Osteoblast (primary cell): ENCODE measurements at places on chromosomes 5 and 9. TPM values are rescaled to one million over a fixed set of nuclear protein-coding genes. Genes with fewer than 3 reads are reported as not detected.

Gene FOXD4L5
- under 0.01 TPM in 1 of 2 replicates, not detected in the other for total RNA-seq

Gene FOXD4L6
- under 0.01 TPM in 1 of 2 replicates, not detected in the other for total RNA-seq

Gene PCDHGA8
- total RNA-seq = 3.5 and 3.6 TPM in 2 replicates

Gene SNCAIP
- 6.2 and 8.0 TPM in 2 replicates for total RNA-seq

Gene LIX1
- total RNA-seq = not detected in 2 replicates

Gene NIM1K
- 0.88 and 1.1 TPM in 2 replicates for total RNA-seq

Gene ENTPD8
- not detected in 2 replicates for total RNA-seq

DNA sequence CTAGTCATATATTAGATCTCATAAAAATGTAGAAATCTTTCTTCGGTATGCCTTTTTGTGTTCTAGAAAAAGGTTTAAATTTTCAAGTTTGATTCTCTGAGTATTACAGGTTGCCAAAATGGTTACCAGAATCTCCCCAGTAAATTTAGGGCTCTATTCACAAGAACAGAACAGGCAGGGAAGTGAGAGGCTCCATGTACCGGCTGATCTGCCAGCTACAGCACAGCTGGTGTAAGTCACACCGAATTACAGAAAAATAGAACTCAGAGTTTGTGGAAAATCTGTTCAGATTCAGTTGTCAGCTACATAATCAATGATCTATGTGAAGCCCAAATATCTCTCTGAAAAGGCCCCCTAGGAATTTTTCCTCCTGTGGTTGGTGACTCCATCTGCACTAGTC is 10.5 kb downstream of the FAM81B start:
- no peak overlapping the region for H3K27ac ChIP-seq
- no peak for DNase-seq
- H3K36me3 ChIP-seq = no peaks in the 10 kb centered on the region
- H3K4me1 ChIP-seq = peaks cover 16% of the 10 kb centered on the region
- H3K27me3 ChIP-seq = no peaks in the 10 kb centered on the region

GRCh38 chr5:147854894-147855773 is 23.4 kb upstream of the SCGB3A2 start:
- no peak for DNase-seq
- H3K27ac ChIP-seq = no peak overlapping the region
- H3K4me3 ChIP-seq = no peak overlapping the region

GRCh38 chr5:98031926-98032325 is 741.5 kb upstream of the RGMB start:
- no peaks in the 10 kb centered on the region for H3K4me1 ChIP-seq
- H3K27me3 ChIP-seq = no peaks in the 10 kb centered on the region
- H3K27ac ChIP-seq = no peak overlapping the region
- DNase-seq = no peak

GRCh38 chr9:106880863-106881262 is 17.9 kb downstream of the ZNF462 start:
- H3K36me3 ChIP-seq = no peaks in the 10 kb centered on the region
- DNase-seq = no peak
- H3K27ac ChIP-seq = peak overlapping the region; percentile 76
- H3K4me1 ChIP-seq = peaks cover 40% of the 10 kb centered on the region

- H3K4me1 ChIP-seq = peaks cover 47% of the 10 kb centered on the region
- peak overlapping the region; percentile 80 for H3K27ac ChIP-seq
- H3K27me3 ChIP-seq = no peaks in the 10 kb centered on the region
- DNase-seq = no peak
- H3K4me3 ChIP-seq = no peak overlapping the region
These were observed 195.5 kb downstream of the SEMA5A start for GRCh38 chr5:9350301-9350797.

DNA sequence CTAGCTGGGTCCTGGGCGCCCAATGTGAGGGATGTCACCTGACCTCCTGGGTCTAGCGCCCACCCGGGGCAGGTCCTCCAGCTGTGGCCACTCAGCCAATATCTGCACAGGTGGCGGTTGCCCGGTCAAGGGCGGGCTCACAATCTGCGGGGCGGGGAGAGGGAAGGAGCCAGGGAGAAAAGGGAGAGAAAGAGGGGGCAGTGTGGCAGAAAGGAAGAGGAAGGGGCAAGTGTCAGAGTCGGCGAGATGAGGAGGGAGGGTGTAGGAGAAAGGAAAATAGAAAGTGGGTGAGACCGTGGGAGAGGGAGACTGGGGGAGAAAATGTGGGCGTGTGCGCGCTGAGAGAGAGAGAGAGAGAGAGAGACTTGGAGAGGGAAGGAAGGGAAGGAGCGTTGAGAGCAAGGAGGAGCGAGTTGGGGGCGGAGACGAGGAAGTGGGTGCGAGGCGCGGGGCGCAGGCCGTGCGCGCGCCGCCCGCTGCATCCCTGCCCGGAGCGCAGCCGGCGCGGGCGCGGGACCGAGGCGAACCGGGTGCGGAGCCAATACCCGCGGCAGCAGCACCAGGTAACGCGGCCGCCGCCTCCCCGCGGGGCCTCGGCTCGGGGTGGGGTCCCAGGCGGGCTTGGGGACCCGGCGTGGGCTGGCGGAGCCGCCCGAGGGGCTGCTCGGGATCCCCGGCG is at the start of gene HRH2:
Gene HRH2 (plus strand): TSS at position 479 of the 679 bp plus-strand sequence. CDS start 25,163 bp downstream, outside the sequence.
- peaks cover 4% of the 10 kb centered on the region for H3K4me1 ChIP-seq
- no peaks in the 10 kb centered on the region for H3K27me3 ChIP-seq
- peak within 1 kb of the TSS; percentile 64 for H3K4me3 ChIP-seq
- no peak within 1 kb of the TSS for H3K27ac ChIP-seq
- DNase-seq = peak; percentile 90

DNA sequence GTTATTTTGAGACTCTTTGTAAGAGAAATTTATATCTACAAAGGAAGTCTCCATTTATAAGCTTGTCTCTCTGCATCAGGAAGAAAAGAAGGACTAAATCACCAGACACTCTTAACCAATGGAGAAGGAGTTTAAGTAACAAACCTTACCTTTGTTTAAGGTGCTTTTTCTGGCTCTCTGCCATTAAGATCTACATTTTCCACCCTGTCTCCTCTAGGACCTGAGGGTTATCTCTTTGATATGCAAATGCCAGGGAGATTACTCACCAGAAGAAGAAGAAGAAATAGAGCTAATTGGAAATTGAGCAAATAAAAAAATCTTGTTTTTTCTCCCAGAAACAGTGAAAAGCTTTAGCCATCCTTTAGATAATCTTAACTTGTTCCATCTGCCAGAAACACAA is 60.9 kb downstream of the CDKN2A start:
- H3K27ac ChIP-seq = no peak overlapping the region
- H3K27me3 ChIP-seq = no peaks in the 10 kb centered on the region
- no peaks in the 10 kb centered on the region for H3K36me3 ChIP-seq
- H3K4me3 ChIP-seq = no peak overlapping the region

DNA sequence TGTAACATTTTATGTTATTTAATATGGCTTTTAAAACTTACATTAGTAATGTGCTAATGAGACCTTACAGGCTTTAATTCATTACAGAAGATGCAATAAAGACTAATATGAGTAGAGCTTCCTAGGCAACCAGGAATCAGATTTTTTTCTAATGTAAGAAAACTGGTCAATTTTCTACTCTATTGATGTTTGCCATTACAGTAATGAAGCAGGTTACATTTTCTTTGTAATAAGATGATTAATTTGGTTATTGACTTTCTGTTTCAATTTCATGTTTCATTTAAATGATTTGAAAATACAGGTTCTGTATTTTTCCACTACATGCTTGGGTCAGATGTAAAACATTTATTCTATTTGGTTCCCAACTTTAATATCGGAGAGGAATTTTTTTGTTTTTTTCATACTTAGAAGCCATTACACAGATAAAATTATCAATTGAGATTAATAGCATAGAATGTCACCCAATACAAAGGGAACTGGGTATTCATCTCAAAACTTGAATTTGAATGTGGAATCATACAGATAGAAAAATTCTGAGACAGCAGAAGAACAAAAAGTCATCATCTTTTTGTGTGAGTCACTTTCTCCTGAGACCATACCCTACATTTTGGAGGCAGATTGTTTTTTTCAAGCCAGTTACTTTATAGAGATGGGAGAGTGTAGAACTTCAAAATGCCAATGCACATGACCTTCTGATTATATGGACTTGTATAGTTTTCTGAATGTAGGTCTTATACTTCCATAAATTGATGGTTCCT is 133.6 kb upstream of the HMHB1 start:
- no peak overlapping the region for H3K27ac ChIP-seq
- H3K36me3 ChIP-seq = no peaks in the 10 kb centered on the region
- no peak for DNase-seq

GRCh38 chr9:124015661-124016131 is 4.1 kb downstream of the LHX2 start:
- H3K4me1 ChIP-seq = no peaks in the 10 kb centered on the region
- peaks cover 84% of the 10 kb centered on the region for H3K27me3 ChIP-seq
- H3K4me3 ChIP-seq = no peak overlapping the region
- H3K36me3 ChIP-seq = no peaks in the 10 kb centered on the region

GRCh38 chr5:1239505-1240251 is 14.5 kb downstream of the SLC6A18 start:
- H3K4me1 ChIP-seq = no peaks in the 10 kb centered on the region
- DNase-seq = no peak
- no peak overlapping the region for H3K4me3 ChIP-seq
- no peaks in the 10 kb centered on the region for H3K27me3 ChIP-seq

DNA sequence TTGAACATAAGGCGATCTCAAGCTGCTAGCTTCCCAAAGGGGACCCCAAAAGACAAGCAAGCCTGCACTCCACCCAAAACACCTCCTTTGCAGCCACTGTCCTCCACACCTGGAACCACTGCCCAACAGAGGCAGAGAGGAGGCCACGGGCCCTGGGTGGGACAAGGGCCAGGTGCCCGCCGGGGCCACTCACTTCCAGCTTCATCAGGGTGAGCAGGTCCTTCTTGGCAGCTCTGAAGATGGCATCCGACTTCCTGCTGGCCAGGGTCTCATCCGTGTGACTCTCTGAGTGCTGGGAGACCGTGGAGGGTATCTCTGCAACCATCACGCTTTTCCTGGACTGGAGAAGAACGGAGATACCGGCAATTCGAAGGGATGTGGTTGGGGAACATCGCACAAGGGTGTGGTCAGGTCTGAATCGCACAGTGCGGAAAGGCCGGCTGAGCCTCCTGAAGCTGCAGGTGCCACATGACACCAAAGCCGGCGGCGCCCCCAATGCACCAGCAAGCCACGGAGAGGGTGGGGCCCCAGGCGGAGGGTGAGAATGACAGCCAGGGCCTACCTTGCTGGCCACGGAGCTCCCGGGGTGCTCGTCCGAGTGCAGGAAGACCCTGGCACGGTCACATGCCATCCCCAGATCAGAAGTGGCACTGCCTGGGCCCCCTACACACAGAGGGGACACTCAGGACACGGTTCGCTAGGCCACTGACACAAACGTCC is 44.6 kb downstream of the PNPLA7 start:
- no peak overlapping the region for H3K4me3 ChIP-seq
- no peaks in the 10 kb centered on the region for H3K27me3 ChIP-seq
- H3K27ac ChIP-seq = no peak overlapping the region
- no peaks in the 10 kb centered on the region for H3K4me1 ChIP-seq
- no peaks in the 10 kb centered on the region for H3K36me3 ChIP-seq
- DNase-seq = peak; percentile 58

- H3K27me3 ChIP-seq = no peaks in the 10 kb centered on the region
- H3K27ac ChIP-seq = peak overlapping the region; percentile 46
- peaks cover 73% of the 10 kb centered on the region for H3K36me3 ChIP-seq
- DNase-seq = peak; percentile 95
These were observed 15.8 kb downstream of the EXOC3 start for GRCh38 chr5:458547-459353.

- no peak overlapping the region for H3K4me3 ChIP-seq
- no peak for DNase-seq
- H3K27me3 ChIP-seq = peaks cover 9% of the 10 kb centered on the region
- no peak overlapping the region for H3K27ac ChIP-seq
- H3K4me1 ChIP-seq = no peaks in the 10 kb centered on the region
- H3K36me3 ChIP-seq = no peaks in the 10 kb centered on the region
These were observed 486.1 kb downstream of the KDM4C start for GRCh38 chr9:7243838-7244237.

DNA sequence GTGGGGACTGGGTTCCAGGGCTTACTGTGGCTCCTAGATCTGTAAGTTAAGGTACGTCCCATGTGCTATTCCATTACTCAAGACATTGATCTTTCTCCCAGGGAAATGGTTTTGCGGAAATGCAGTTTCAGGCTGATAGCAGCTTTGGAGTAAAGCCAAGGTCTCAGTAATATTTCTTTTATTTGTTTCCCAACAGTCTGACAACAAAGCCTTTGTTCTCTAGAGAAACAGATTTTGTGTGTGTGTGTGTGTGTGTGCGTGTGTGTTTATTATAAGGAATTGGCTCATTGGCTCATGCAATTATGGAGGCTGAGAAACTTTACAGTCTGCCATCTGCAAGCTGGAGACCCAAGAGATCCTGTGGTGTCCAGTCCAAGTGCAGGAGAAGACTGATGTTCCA is 12.1 kb upstream of the POC5 start:
- no peaks in the 10 kb centered on the region for H3K4me1 ChIP-seq
- H3K27me3 ChIP-seq = peaks cover 2% of the 10 kb centered on the region
- no peak for DNase-seq
- H3K27ac ChIP-seq = no peak overlapping the region

DNA sequence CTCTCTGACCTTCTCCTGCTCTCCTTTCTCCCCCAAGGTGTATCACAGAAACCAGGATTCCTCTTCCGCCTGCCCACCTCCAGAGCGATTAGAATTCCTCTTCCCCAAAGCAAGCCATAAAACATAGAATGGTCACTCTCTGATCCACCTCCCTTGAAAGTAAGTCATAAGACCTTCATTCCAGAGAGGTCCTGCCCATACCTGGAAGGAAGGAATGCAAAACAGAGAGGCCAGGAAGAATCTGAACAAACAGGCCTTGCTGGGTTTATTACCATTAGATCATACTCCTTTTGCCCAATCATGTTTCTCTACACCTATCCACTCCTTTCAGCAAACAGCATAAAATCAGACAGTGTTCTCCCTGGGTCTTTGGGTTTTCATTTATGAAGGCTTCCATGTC is 21.0 kb downstream of the CDKL3 start:
- no peaks in the 10 kb centered on the region for H3K4me1 ChIP-seq
- no peak for DNase-seq
- no peak overlapping the region for H3K27ac ChIP-seq
- no peaks in the 10 kb centered on the region for H3K27me3 ChIP-seq
- H3K4me3 ChIP-seq = no peak overlapping the region

GRCh38 chr5:149683964-149684363 is 46.1 kb upstream of the PPARGC1B start:
- no peaks in the 10 kb centered on the region for H3K36me3 ChIP-seq
- no peak overlapping the region for H3K27ac ChIP-seq
- peaks cover 57% of the 10 kb centered on the region for H3K27me3 ChIP-seq
- H3K4me1 ChIP-seq = no peaks in the 10 kb centered on the region
- no peak for DNase-seq
- H3K4me3 ChIP-seq = no peak overlapping the region

- DNase-seq = no peak
- H3K4me1 ChIP-seq = peaks cover 3% of the 10 kb centered on the region
- no peaks in the 10 kb centered on the region for H3K27me3 ChIP-seq
- H3K27ac ChIP-seq = no peak overlapping the region
- H3K4me3 ChIP-seq = no peak overlapping the region
These were observed 29.7 kb downstream of the CNOT6 start for GRCh38 chr5:180523629-180524466.

- no peak overlapping the region for H3K4me3 ChIP-seq
- DNase-seq = no peak
- H3K27ac ChIP-seq = no peak overlapping the region
- H3K4me1 ChIP-seq = peaks cover 16% of the 10 kb centered on the region
- H3K36me3 ChIP-seq = no peaks in the 10 kb centered on the region
These were observed 143.4 kb upstream of the KLF9 start for GRCh38 chr9:70557661-70558369.

- H3K36me3 ChIP-seq = no peaks in the 10 kb centered on the region
- H3K27ac ChIP-seq = peak overlapping the region; percentile 93
- no peaks in the 10 kb centered on the region for H3K27me3 ChIP-seq
- peak; percentile 99 for DNase-seq
These were observed 3.1 kb downstream of the IER5L start for GRCh38 chr9:129174724-129175514.

GRCh38 chr5:65359981-65360380 is 121.7 kb downstream of the ADAMTS6 start:
- peaks cover 11% of the 10 kb centered on the region for H3K4me1 ChIP-seq
- no peaks in the 10 kb centered on the region for H3K27me3 ChIP-seq
- DNase-seq = no peak
- no peak overlapping the region for H3K27ac ChIP-seq
- no peak overlapping the region for H3K4me3 ChIP-seq
